ENCODE measurements at places on chromosomes 2 and 18.
A peak's percentile ranks its signal among the peaks of the same experiment; 100 is the strongest.

DNA sequence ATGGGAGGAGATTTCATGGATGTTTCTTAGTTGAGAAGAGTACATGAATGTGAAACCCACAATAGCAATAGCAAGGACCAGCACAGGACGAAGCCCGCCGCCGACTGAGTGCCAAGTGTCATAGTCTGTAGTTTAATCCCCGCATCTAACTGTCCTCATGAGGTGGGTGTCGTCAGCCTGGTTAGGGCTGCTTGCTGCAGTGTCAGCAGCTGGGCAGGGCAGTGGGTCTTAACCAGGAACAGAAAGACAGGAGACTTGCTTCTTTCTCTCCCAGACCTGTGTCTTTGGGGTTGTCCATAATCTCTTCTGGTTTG, 146.6 kb downstream of the VAPA start:
- DNase-seq: no peak

DNA sequence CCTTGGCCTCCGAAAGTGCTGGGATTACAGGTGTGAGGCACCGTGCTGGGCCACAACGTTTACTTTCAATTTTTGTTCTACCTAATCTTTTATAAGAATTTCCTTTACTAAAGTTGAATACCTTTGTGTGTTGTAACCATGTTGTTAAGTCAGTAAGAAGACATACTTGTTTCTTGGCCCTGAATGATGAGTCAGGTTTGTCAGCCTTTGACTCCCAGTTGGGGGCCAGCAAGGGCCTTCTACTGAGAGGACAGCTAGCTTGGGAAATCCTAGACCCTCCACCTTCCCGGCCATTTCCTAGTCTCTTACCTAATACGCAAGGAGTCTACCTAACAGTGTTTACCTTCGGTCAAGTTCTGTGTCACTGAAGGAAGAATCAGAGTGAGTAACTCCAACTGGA, 22.7 kb downstream of the MTHFD2 start:
- DNase-seq: no peak

GRCh38 chr2:207238831-207239701, 73.3 kb upstream of the KLF7 start:
- DNase-seq: peak; percentile 99

- peak; percentile 67 for DNase-seq
These were observed 81.3 kb downstream of the CDC42EP3 start for GRCh38 chr2:37590119-37590571.

DNA sequence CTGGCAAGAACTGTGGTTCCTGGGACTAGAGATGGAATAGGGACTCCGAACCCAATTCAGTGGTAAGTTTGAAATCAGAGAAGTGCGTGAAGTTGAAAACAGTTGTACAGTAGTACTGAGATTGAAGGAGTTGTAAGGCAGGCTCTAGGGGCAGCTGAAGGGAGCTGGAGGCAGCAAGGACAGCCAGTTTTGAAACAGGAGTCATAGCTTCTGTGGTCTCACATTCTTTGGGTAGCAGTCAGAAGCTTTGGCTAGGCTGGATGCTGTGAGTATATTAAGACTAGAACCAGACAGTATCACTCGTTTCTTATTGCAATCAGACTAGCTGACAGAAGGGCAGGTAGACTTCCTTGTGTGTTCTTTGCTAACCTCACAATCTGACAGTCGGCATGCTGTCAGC, 64.5 kb upstream of the ADAM23 start:
- DNase-seq: no peak

GRCh38 chr18:26479681-26480079, 68.7 kb downstream of the KCTD1 start:
- no peak for DNase-seq

DNA sequence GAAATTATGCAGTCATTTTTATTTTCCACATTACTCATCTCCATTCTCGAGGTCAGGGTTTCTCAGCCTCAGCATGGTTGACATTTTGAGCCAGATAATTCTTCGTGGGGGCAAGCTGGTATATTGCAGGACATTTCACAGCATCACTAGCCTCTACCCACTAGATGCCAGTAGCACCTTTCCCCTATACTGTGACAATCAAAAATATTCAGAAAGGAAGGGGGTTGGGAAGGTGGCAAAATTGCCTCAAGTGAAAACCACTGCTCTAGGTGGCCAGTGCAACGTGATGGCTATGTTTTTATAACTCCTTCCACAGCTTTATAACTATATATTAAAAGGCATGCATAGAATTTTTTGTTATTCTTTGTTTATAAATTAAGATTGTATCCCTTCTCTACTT, 294.5 kb downstream of the CNTNAP5 start:
- DNase-seq: no peak
